ENCODE measurements at places on chromosomes 1 and 21.

DNA sequence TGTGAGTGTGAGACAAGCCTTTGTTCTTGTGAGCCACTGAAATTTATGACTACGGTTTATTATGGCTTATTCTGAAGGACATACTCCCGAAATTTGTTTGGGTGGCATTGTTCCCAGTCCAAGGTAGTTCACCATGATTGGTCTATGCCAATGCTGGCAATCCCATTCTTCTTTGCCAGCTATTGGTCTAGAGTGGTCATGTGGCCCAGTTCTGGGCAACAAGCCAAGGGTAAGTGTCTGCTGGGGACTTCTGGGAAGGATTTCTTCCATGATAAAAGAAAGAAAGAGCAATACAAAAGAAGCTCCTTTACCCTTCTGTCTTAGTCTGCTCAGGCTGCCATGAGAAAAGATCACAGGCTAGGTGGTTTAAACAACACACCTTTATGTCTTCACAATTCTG, 201.6 kb downstream of the SLC35F3 start:
- no peak for DNase-seq

DNA sequence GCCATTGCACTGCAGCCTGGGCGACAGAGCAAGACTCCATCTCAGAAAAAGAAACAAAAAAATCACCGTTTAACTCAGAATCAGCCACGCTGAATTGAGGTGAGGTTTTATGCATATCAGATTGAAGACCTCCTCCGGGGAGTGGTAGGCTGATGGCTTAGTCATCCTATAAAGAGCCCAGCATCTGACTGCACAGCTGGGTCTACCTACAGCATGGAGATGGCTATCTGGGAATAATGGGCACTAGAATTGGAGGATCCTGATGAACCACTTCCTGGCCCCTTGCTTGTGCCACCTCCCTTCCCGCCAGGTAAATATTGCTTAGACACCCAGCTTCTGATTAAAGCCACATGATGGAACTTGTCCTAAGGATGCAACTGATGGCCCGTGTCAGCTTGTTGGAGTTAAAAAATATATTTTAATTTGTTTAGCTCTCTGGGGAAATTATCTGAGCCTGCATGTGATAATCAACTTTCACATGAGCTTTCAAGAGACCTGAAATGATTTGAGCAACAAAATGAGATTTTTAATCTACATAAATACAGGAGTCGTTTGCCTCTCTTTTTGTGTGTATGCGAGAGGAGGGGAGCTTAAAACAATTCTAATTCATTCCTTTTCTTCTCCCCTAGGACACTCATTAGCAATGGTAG, 157.2 kb downstream of the KIF26B start:
- no peak for DNase-seq

GRCh38 chr21:42418886-42419285, 15.2 kb downstream of the UBASH3A start:
- no peak for DNase-seq

DNA sequence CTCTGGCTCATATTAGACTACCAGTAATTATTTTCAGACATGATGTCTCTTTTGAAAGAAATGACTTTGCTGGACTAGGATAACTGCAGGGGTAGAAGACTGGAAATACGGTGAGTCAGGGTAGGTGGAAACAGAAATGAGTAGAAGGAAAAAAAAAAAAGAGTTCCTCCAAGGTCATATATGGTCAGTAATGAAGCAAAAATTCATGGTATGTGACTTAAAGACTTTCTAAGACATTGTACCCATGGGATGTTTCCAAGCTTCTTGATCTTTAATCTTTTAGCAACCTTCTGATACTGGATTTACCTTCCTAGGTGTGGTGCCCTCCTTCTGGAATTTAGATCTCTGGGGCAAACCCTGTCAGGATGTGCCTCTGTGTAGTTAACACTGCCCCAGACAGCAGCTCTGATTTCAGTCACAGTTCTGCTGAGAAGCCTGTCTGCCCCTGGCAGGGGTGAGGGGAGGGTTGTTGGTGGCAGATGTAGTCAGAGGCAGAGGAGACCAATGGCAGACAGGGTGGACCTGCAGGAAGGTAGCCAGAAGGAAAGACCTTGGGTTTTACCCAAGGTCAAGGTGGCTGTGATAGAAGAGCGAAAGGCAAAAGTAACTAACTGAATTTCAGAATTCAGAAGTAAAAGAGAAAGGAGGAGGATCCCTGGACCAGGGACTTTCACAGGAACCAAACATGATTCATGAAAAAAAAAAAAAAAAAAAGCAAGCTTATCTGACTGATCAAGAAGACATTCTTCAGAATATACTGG, 44.1 kb upstream of the BCL10 start:
- DNase-seq, result no peak

- DNase-seq, result no peak
These were observed 65.2 kb upstream of the MARK1 start for GRCh38 chr1:220462752-220463151.

- no peak for DNase-seq
These were observed 39.6 kb downstream of the GFI1 start for GRCh38 chr1:92447033-92447681.

DNA sequence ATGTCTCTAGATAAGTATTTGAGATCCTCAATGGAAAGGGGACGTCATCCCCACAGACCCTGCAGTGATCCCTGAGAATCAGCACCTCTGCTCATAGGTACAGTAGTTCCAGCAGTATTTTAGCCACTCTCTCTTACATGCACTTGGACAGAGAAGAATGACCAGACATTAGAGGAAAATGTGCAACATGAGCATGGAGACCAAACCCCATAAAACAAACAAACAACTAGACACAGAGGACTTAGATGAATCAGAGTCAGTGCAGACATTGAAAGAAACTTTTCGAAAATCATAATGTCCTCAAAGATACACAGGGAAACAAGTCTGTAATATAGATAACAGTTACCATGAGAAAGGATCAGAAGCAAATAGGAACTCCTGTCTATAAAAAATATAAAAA, 108.2 kb downstream of the LYPLAL1 start:
- no peak for DNase-seq

- peak; percentile 70 for DNase-seq
These were observed at the start of gene GFI1 for GRCh38 chr1:92486251-92487077. Gene GFI1, minus strand, starts transcription at chr1:92486925. Its CDS starts 3,438 bp downstream, at chr1:92483487.

- DNase-seq, result no peak
These were observed 44.4 kb downstream of the COLGALT2 start for GRCh38 chr1:183993132-183993531.

- no peak for DNase-seq
These were observed 1.7 kb downstream of the ETS2 start for GRCh38 chr21:38807441-38807871.

DNA sequence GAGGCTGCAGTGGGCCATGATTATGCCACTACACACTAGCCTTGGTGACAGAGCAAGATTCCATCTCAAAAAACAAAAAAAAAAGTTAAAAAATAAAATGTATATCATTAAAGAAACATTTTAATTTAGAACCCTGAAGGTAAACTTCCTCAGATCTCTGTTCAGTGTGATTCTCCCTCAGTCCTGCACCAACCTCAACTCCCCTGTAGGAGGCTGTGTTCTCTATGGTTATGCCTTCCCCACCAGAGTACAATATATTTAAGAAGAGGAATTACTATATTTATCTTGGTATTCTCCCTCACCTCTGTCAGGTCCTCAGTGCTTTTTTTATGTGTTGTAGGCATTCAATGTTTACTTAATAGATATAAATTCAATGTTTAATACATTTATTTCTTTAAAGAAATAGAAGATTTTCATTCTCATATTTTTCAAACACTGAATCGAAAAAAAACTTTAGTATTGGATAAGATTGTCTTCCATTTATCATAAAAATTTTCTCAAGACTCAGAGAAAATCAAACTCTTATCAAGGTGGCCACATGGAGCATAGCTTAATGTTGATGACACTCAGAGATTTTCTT, 4.8 kb upstream of the LRRC8B start:
- peak; percentile 74 for DNase-seq

GRCh38 chr1:95118067-95118499, 928 bp downstream of the TLCD4 start:
- no peak for DNase-seq

DNA sequence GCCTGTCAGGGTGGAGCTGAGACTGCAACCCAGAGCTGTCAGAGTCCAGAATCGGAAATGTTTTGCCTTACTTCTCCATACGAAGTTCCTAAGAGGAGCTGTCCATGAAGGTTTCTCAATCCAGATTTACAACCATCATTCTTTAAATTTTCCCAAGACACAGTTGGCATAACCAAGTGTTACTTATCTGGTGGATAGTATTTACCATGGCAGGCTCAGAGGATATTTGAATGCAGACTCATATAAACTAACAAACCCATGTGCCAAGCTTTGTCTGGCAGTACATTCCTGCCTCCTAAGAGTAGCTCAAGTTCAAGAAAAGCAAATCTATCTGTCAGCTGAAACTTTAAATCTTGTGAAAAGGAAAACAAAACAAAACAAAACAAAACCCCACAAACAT, 267.9 kb downstream of the ZNF326 start:
- no peak for DNase-seq

GRCh38 chr21:45774291-45774690, 130.8 kb downstream of the PCBP3 start:
- no peak for DNase-seq

DNA sequence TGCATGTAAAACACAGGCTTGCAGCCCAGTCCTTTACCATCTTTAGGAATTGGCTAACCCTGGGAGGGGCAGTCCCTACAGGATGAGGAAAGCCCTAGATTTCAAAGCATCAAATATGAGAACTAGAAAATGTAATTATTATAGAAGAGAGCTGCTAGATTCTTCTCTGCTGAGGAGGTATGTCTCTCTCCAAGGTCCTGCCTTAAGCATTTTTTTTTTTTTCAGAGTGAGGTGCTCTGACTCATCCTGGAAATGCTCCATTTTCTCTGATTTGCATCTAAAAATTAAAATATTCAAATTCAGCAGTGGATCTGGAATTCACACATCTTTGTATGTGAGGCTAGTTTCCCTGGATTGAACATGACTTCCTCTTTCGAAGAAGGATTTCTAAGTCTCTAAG, 149.8 kb downstream of the ZNF648 start:
- no peak for DNase-seq

GRCh38 chr1:240306673-240307072, 215.0 kb downstream of the FMN2 start:
- no peak for DNase-seq

- DNase-seq, result no peak
These were observed 4.4 kb upstream of the TMEM125 start for GRCh38 chr1:43265431-43265830.

DNA sequence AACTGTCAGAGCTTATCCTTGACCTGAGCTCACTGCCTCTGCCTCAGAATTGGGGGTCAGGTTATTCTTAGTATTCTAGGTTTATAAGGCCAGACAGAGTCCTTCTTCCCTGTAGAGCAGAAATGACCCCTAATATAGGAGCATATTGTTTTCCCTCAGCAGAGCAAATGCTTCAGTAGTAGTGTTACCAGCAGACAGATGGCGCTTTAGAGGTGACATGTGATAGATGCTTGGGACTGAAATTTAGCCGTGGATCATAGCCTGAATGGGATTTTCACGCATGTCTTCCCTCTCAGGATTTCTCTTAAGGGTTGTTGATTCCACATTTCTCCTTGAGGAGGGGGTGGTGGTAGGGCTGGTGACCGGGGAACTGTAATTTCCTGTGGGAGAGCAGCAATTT, 24.5 kb downstream of the ADARB1 start:
- no peak for DNase-seq

DNA sequence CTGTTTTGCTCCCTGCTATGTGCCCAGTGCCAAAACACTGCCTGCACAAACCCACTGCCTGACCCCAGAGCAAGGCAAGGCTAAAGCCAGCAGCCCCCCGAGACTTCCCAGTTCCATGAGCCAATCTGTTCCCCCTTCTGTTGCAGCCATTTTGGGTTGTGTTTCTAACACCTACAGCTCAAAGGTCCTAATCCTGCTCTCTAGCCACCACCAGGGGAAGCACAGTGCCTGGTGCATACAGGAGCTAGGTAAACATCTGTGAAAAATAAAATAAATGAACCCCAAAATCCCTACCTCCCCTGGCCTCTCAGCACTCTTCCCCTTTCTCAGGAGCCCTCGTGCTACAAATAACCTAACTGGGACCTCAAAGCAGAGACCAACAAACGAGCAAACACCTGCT, 190.2 kb downstream of the MATN1 start:
- DNase-seq, result no peak

DNA sequence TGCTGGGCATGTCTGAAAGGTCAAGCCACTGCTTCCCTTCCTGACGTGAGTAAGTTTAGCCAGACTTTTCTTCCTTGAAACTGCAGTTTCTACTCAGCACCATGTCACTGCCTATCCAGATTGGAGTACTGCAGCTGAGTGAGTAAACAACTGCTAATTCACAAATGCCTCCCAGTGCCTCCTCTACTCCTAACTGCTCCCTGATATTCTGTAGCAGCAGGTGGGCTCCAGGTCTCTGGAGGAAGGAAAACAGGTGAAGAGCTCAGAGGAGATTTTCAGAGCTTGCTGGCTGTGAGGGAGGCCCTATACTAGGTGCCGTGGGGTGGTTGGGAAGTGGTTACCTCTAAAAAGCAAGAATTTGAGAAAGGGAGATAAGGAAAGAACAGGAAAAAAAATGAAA, 96.5 kb downstream of the KIF14 start:
- no peak for DNase-seq

DNA sequence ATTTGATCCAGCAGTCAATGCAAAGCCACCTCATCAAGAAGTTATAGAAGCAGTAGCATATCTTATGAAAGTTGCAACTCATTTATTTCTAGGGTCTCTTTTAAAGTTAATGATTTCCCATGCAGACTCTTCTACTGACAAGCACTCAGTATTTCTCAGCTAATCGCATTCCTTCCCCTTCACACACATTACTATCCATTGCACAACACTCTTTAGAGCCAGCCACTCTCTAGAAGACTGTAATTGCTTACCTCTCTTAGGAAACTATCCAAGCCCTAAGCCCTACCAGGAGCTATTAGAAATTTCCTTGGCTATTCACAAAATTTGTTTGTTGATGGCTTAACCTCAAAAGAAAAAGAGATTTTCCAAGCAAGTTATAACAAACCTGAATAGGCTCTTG, 106.0 kb downstream of the ADAMTS1 start:
- no peak for DNase-seq
